GM04504 (cell line): ENCODE measurements at places on chromosomes 12 and 14.

GRCh38 chr12:77049767-77050353 lies 15.5 kb downstream of the E2F7 start:
- peak; percentile 31 for DNase-seq

DNA sequence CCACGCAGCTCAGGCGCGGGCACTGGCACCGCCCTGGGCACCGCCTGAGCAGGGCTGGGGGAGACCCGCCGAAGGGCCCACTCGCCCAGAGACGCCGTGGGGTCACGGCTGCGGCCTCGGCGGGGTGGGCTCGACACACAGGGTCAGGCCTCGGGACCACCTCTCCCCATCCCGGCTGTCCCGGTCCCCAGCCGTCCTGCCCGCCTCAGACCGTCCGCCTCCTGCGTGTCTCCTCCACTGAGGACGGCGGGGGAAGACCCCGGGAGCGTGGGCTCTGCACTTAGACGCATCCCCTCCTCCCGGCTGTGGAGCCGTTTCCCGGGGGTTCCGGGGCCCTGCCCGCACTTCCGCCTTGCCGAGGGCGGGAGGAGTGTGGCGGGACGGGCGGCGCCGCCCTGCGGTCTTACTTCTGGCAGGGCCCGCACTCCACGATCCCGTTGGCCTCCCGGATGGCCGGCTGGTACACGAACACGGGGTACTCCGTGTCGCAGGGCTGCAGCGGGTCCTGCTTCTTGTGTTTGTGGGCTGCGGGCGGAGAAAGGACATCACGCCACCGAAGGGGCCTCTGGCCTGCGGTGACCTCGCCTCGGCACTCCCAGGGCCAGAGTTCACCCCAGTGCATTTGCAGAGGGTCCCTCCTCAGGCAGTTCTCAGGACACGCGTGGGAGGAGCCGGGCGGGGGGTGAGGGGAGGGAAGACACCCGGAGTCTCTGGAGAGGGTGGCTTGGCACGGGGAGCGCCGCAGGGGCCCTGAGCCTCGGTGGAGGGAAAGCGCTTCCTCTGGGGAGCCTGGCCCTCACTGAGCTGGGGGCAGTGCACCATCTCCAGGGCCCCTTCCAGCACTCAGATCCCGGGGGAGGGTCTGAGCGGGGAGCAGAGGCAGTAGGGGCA lies 23.1 kb upstream of the LRTM2 start:
- no peak for DNase-seq

- DNase-seq, result no peak
These were observed 14.2 kb downstream of the ATXN2 start for GRCh38 chr12:111584959-111585358.

GRCh38 chr14:36591482-36591881 lies 9.1 kb upstream of the NKX2-8 start:
- no peak for DNase-seq

- no peak for DNase-seq
These were observed 86.1 kb downstream of the ALG10 start for GRCh38 chr12:34108405-34108803.

DNA sequence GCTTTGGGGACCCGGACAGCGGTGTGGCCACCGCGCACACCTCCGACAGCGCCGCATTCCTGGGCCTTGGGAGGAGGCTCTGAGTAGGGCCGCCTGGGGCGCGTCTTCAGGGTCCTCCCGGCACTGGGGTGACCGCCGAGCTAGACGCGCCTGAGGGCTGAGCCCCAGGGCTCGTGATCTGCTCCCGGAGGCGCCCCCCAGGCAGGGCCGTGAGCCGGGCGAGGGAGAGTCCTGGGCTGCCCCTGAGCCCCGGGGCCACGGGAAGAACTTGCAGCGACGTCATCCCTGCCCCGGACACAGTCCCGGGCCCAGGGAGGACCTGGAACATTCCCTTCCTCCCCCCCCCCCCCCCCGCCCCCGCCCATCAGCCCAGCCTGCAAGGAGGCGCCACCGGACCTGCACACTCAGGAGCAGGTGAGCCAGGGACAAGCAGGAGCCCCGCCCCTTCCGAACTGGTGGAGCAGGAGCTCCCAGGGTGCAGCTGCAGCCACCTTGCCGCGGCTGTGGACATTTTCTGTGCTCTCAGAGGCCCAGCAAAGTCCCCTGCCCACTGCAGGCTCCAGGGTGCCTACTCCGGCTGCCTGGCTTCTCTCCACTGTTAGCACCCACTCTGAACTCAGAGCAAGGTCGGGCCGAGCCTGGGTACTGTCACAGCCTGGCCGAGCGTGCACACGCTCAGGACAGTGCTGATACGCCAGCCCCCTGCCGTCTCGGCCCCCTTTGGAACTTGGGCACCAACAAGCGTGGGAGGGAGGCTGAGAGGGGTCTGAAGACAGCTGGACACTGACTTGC lies 50.7 kb downstream of the A2M start:
- no peak for DNase-seq

GRCh38 chr12:58302487-58303011 lies 361.2 kb downstream of the ATP23 start:
- DNase-seq, result no peak

DNA sequence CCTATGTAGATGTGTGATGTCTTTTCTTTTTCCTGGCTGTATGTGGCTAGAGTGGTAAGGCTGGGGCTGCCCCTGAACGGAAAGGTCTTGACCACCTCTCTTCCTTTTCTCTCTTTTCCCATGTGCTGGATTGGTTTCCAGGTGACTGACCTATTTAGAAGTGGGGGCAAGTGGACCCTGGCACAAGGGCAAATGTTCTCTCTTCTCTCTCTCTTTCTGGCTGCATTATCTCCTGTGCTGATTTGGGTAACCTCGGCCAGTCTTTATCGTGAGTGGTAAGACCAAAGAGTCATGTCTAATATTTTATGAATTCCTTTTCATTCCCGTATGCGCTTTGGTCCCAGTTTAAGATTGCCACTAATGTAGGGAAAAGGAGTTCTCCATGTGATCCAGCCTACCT lies 16.2 kb downstream of the ZNF664 start:
- DNase-seq, result no peak

DNA sequence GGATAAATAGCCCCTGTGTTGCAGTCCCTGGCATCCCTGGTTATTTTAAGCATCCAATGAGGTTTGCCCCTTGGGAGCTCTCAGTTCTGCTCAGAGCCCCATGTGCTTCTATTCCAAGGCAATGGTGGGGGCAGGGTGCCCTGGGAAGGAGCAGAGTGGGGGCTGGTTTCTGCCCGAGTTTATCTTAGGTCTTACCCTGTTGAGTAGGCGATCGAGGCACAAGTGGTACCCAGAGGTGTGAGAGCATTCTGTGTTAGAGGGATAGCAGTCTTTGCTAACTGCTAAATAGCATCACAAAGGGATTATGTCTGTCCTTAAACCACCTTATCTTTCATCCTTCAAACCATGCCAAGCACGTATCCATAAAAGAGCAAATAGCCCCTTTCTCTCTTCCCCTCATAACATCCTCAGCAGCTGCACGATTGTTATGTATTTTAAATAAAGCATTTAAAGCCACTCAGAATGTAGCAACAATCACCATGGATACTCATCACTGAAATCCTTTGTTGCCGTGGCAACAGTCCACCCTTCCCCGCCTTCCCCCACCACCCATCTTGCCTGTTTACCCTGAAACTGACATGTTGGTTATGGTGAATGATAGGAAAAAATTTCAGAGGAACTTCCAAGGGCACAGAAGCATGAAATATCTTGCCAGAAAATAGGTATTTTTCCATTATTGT lies 139.3 kb downstream of the PTPN11 start:
- DNase-seq, result no peak

- DNase-seq, result no peak
These were observed 55.8 kb downstream of the STX2 start for GRCh38 chr12:130783110-130783715.

- DNase-seq, result no peak
These were observed 13.0 kb downstream of the ASPG start for GRCh38 chr14:104098272-104099095.

DNA sequence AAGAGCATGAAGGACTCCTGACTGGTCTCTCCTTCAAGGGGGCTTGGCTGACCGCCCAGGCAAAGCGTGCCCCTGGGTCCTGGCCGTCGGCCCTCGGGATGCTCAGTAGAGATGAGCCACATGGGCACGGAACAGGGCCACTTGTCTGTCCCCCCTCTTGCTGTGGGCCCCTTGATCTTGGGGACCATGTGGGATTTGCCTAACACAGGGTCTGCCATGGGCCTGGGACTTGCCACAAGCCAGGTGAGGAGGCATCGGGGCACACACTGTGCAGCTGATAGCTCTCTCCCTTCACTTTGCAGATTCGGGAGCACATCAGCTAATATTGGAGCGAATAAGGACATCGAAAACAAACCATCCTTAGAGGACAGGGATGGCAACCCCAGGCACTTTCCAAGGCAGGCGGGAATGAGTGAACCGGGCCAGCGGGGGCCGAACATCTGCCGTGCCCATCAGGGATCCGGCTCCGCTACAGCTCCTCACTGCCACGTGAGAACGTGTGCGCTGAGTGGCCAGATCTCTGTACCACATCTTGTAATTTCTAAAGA lies 88.1 kb downstream of the PIWIL1 start:
- DNase-seq, result no peak

GRCh38 chr14:106508216-106508615 lies 981.8 kb downstream of the TMEM121 start:
- no peak for DNase-seq

GRCh38 chr12:53096089-53096741 lies 1.3 kb upstream of the IGFBP6 start:
- peak; percentile 84 for DNase-seq

GRCh38 chr14:89186856-89187376 lies 230.1 kb downstream of the FOXN3 start:
- DNase-seq, result no peak
